ENCODE measurements at places on chromosomes 5 and 9. TPM values are rescaled to one million over a fixed set of nuclear protein-coding genes. Genes with fewer than 3 reads are reported as not detected.

Gene DOCK2
- 12.3 TPM for total RNA-seq

Gene AGXT2
- total RNA-seq: not detected

Gene NELFB
- total RNA-seq: 39.1 TPM

Gene SPOCK1
- 34.1 TPM for total RNA-seq

Gene TNFSF15
- 2.3 TPM for total RNA-seq

Gene NUDT12
- total RNA-seq: 30.9 TPM

Gene LCP2
- total RNA-seq: 22.7 TPM

Gene MRPL36
- total RNA-seq: 31.3 TPM

Gene CARD9
- total RNA-seq: 1.5 TPM

Gene CCNJL
- 6.3 TPM for total RNA-seq

Gene TPM2
- total RNA-seq: 71.5 TPM

Gene ORM2
- not detected for total RNA-seq

Gene SHROOM1
- 11.0 TPM for total RNA-seq

Gene OBP2B
- total RNA-seq: not detected

Gene SHB
- total RNA-seq: 27.5 TPM

Gene FIBCD1
- total RNA-seq: not detected

Gene PCDHB5
- 14.6 TPM for total RNA-seq

Gene NPR3
- total RNA-seq: 45.1 TPM

Gene HSD17B3
- total RNA-seq: not detected

Gene GRXCR2
- not detected for total RNA-seq

Gene CDKN2A
- 1.9 TPM for total RNA-seq

Gene RNF183
- not detected for total RNA-seq

Gene IFNK
- not detected for total RNA-seq

Gene HSPA9
- 284 TPM for total RNA-seq

Gene MARCHF6
- total RNA-seq: 105 TPM

Gene FAM221B
- total RNA-seq: not detected

Gene PLPP7
- total RNA-seq: 2.9 TPM

Gene ZNF483
- 26.2 TPM for total RNA-seq

Gene GCNT4
- 1.8 TPM for total RNA-seq

Gene SLC44A1
- 137 TPM for total RNA-seq

Gene GTF3C4
- total RNA-seq: 21.8 TPM

Gene PCDHB7
- 2.0 TPM for total RNA-seq
